Hypothalamus (tissue), 51 donors: ENCODE measurements at places on chromosomes 3 and 15.

DNA sequence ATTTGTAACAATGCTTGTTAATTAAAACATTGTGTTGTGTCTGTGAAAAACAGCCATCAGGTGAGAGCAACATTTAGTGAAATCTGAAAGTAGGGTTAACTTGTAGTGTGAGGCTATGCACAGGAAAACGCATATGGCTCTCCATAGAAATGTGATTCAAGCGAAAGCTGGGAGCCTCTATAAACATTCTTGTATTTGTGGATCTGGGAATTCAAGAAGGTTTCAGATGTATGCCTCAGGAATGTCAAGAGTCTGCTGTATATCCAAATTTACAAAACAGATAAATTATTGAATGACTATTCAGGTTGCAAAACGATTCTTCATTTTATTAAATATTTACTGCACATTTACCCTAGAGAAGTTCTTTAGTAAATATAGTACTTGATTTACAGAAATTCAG is 166.0 kb downstream of the THSD4 start:
- DNase-seq: no peak

- no peak for DNase-seq
These were observed 52.9 kb upstream of the NUDT16 start for GRCh38 chr3:131328721-131329120.

GRCh38 chr15:28132524-28133275 is 33.6 kb upstream of the OCA2 start:
- DNase-seq: no peak

DNA sequence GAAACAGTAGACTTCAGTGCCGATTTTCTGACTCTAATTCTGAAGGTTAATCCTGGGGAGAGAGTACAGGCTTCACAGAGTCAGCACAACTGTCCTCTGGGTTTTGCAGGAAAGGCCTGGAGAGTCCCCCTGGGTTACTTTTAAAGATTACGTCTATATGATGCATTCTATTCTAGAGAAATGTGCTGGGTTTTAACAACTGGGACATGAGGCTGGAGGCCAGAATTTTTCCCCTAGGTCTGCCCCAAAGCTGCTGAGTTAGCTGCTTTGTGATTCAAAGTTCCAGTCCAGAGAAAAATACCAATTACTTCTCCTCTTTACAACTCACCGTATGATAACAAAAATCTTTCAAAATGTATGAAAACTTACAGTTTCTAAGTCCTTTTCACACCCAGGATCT is 240.7 kb upstream of the TPRG1 start:
- no peak for DNase-seq

GRCh38 chr3:27573138-27573537 is 89.0 kb upstream of the SLC4A7 start:
- DNase-seq: no peak

DNA sequence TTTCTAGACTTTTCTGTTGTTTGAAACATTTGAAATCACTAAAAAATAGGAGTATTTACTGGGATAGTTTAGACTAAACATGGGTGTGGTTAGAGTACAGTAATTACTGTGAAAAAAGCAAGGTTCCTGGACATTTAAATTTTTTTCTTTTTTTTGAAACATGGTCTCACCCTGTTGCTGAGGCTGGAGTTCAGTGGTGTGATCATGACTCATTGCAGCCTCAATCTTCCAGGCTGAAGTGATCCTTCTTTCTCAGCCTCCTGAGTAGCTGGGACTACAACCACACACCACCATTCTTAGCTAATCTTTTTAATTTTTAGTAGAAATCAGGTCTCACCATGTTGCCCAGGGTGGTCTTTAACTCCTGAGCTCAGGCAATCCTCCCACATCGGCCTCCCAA is 20.4 kb upstream of the CELF6 start:
- DNase-seq: no peak
